ENCODE measurements at places on chromosomes 2 and 18.

DNA sequence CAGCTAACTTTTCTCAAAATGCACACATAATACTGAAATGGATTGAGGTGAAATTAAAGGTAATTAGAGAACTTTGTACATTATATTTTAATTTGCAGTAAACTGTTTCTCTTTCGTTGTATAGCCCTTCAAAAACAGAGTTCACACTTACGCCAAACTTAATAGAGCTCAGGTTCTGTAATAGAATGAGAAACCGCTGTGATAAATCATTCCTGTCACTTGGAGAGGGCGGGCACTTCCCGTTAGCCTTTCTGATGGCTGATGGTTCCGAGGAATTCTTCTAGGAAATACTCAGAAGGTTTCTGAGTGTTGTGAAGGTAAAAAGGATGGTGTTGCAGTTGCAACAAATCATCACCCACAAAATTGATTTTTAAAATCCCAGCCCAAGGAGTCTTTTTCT, 155.8 kb upstream of the ALKAL2 start:
- DNase-seq, result no peak

- no peak for DNase-seq
Measured at GRCh38 chr2:31197669-31198068, 19.6 kb downstream of the CAPN14 start.

GRCh38 chr18:22044474-22045220, 124.7 kb upstream of the GATA6 start:
- no peak for DNase-seq

DNA sequence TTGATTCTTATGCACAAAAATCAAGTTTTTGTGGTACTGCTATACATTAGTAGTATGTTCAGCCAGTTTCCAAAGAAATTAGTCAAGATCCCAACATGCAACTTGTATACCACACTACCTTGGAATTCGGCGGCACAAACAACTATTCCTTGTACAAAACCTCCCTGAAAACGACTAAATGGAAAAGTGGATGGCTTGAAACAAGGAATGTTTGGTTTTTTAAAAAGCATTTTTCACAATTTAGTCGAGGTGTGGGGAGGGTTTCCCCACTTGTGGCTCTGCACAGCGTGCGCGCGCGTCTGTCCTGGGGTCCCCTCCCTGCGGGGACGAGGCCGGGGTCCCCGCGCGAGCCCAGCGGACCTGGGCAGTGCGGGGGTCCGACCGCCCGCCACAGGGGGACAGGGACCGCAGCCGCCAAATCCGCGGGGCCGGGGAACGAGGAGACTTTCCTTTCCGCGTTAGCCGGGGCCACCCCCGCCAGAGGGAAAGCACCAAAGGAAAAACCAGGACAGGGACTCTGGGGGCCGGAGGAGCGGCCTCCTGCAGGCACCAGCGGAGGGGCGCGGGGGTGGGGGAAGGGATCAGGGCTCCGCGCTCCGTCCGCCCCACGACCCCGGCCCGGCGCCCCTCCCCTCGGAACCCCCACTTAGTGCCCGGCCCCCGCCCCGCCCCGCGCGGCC, 534 bp upstream of the SOCS6 start:
- peak; percentile 69 for DNase-seq

DNA sequence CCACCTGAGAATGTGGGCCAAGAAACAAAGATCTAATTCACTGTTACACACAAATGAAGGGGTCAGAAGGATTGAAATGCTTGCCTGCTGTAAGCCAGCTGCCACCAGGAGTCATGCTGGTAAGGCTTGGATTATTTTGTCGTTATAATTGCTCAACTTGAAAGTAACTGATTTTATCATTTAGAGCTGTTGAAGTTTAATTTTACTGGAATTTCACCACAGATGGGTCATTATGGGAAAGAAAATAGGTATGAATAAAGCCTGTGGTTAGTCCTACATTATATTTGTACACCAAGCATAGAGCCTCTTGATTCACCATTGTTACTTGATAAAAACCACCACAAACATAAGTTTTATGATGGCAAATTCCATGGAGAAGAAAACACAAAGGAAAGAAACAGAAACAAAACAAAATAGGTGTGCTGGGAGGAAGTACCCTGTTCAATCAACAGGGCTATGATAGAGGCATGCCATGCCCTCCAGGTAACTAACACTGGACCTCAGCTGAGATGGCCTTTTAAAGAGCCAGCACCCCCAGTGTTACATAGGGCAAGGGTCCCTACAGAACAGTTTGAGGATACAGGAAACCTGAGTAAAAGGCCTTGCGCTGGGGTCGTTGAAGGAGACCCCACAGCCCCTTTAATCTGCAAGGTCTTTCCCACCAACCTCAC, 3.0 kb downstream of the CLEC4F start:
- DNase-seq, result no peak

DNA sequence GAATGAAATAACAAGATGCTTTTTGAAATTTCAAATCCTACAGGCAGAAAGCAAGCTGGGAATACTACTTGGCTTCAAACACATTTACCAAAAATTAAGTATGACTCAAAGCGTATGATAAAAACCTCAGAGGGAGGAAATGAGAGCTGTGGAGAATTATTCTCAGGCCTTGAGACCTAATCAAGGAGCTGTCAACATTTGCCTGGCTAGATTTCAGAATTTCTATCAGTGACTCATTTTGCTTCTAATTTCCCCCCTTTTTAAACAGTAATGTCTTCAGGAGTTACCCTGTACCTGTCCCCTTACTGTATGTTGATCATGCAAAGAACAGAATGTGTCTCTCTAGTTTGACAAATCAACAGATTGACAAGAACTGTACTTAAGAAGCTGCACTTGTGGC, 1324.5 kb upstream of the DDX18 start:
- DNase-seq, result no peak

DNA sequence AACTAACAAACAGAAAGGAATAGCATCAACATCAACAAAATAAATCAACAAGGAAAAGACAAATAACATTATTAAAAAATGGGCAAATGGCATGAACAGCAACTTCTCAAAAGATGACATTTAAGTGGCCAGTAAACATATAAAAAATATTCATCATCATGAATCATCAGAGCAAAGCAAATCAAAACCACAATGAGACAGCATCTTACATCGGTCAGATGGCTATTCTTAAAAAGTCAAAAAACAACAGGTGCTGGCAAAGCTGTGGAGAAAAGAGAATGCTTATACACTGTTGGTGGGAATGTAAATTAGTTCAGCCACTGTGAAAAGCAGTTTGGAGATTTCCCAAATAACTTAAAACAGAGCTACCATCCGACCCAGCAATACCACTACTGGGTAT, 327.1 kb downstream of the CMPK2 start:
- DNase-seq, result no peak

- peak; percentile 25 for DNase-seq
Measured at GRCh38 chr2:127619877-127620705, 25.9 kb upstream of the GPR17 start.

- no peak for DNase-seq
Measured at GRCh38 chr18:59308938-59309260, 9.6 kb downstream of the CPLX4 start.

- no peak for DNase-seq
Measured at GRCh38 chr2:101478181-101479001, 3.5 kb upstream of the RFX8 start.

- no peak for DNase-seq
Measured at GRCh38 chr2:1893856-1894255, 149.5 kb upstream of the PXDN start.

DNA sequence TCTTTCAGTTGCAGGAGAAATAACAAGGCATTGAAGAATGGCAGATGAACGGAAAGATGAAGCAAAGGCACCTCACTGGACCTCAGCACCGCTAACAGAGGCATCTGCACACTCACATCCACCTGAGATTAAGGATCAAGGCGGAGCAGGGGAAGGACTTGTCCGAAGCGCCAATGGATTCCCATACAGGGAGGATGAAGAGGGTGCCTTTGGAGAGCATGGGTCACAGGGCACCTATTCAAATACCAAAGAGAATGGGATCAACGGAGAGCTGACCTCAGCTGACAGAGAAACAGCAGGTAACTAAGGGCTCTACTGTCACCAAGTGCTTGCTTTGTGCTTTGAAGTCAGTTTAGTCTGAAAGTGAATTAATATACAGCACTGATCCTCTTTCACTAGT, 118.5 kb upstream of the UNC80 start:
- DNase-seq, result no peak

GRCh38 chr2:60391230-60391629, 162.2 kb downstream of the BCL11A start:
- no peak for DNase-seq

DNA sequence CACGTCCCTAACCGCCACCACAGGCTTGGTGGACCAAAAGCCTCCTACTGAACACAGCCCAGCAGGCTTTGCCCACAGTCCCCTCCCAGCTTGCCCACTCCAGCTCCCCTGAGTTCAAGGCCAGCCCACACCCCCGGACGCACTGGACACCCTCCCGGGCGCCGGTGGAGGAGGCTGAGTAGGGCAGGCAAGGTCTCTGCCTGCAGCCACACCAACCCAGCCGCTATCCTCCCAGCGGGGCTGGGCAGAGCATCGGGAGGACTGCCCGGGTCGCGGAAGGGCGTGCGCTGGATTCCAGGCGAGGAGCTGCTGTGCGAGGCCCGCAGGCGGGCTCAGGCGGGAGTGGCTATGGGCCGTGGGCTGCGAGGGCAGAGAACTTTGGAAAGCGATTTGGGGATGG, 49.5 kb downstream of the PLEKHB2 start:
- no peak for DNase-seq

DNA sequence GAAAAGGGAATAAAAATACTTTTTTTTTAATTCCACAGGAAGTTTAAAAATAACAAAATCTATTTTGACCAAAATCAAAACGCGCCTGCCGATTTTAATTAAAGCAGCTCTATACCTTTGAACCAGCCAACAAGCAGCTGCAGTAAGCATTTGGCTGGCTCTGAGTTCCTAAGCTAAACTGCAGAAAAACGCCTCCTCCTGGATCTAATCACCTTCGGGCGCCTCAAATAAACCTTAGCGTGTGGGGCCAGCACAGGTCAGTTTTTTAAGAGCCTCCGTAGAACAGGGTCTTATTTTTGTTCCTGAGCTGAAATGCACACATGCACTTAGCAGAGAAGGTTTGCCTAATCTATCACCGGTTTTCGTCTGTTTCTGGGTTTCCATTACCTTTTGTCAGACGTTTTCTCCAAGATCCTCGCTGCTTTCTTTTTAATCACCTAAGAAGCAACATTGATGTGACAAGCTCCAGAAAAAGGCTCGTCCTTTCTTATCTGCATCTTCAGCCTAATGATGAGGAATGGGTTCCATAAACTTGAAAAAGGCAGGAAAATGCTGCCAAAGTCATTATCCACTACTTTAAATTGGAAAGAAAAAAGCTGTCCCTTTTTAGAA, 64.7 kb upstream of the HNRNPA3 start:
- no peak for DNase-seq

DNA sequence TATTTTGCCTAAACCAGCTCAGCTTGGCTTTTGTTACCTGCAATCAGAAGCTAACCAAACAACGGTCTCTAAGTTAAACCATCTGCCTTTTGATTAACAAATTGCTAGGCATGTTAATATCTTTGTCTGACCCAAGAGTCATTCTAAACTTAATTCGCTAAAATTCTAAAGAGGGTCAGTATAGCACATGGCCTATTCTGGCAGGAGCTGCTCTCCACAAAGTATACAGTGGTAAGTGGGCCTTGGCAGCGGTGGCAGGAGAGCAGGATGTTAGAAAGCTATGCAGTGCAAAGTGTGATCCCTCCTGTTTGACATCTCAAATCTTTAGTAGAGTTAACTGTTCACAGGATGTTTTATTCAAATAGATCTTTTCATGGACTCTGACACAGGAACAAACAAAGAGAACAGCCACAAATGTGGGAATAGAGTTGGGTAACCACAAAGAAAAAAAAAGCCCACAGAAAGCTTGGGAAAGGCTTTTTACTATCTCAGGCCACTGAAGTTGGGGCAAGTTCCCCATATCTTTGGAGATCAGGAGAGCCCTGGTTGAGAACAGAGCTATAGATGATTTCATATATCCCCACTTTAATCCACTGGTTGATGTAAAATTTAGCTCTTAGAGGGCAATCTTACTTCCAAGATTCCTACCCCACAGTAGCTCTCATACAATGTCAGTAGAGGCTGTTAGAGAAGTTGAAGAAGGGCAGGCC, 10.6 kb downstream of the CFAP210 start:
- DNase-seq, result no peak

- DNase-seq, result no peak
Measured at GRCh38 chr2:38394903-38395341, 17.8 kb upstream of the ATL2 start.

DNA sequence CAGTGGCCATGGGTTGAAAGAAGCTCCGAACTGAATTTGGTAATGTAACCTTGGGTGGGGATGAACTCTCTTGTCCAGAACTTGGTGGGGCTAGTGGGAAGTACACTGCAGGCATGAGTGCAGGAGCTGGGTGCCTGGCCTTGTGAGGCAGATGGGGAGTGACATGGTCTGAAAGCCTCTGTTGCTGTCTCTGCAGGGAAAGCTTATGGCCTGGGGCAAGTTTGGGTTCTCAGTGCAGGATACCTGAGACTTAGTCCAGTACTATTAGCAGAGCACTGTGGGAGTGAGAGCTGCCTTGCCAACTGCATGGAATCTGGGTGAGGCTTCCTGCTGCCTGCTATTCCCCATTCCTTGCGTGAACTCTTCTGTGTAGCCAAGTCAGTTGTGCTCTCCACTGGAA, 1620.9 kb upstream of the NXPH2 start:
- no peak for DNase-seq

- no peak for DNase-seq
Measured at GRCh38 chr2:122531290-122532071, 776.0 kb downstream of the TSN start.

GRCh38 chr2:16123856-16124780, 183.8 kb downstream of the MYCN start:
- DNase-seq, result no peak

DNA sequence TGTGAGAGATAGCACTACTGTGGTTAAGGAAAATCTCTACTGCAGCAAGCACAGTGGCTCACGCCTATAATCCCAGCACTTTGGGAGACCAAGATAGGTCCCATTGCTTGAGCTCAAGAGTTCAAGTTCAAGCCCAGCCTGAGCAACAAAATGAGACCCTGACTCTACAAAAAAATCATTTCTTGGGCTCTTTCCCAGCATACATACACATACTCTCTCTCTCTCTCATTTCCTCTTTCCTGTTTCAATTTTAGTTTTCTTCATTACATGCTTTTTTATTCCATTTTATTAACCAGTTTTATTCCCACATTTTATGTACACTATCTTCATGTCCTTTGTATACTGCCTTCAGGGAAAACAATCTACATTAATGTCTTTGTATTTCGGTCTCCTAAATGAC, 14.6 kb downstream of the WDR33 start:
- DNase-seq, result no peak

GRCh38 chr2:61538920-61539520, 864 bp upstream of the XPO1 start:
- peak; percentile 63 for DNase-seq

Measured in sciatic nerve (tissue), 2 donors.